Fibroblast of upper back skin (primary cell): ENCODE measurements at places on chromosomes 6 and 20.

- DNase-seq: no peak
Measured at GRCh38 chr6:105894556-105894955, 191.6 kb upstream of the PRDM1 start.

- no peak for DNase-seq
Measured at GRCh38 chr20:19392344-19393130, 180.1 kb downstream of the SLC24A3 start.

- DNase-seq: no peak
Measured at GRCh38 chr6:25174678-25175077, 104.5 kb upstream of the CARMIL1 start.

DNA sequence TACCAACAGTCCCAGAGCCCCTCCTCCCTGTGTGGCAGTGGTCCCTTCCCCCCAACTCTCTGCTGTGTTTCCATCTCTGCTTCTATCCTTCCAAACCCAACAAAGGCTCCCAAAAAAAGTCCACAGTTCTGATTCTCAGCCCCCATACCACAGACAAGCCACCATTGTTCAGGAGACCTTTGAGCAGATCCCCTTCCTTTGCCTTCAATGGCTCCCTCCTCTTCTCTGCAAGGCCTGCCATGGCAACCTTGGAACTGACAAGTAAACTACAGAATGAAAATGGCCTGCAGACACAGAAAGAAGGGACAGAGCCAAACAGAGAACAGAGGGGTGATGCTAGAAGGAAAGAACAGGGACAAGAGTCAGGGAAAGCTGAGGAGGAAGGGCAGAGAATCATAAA lies 23.2 kb downstream of the OR2H2 start:
- no peak for DNase-seq

- DNase-seq: no peak
Measured at GRCh38 chr6:166503167-166503744, 83.2 kb downstream of the RAMACL start.

- peak; percentile 97 for DNase-seq
Measured at GRCh38 chr6:106527979-106528378, 101.3 kb downstream of the RTN4IP1 start.

GRCh38 chr6:15079288-15079817 lies 166.5 kb upstream of the JARID2 start:
- DNase-seq: no peak

DNA sequence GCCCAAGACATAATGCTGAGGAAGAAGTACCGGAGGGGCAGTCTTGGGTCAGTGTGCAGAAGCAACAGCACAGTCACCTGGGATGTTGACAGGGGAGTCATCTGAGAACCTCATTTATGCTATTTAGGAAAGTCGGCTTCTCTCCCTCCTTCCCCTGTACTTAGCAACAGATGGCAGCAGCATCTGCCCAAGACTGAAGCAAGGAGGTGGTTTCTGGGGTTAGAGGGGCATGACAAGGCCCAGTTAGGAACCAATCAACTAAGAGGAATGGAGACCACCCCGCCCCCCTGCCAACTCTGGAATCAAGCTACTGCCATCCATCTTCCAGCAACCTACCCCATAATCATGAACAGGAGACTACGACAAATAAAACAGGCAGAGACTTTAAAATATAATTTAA lies 21.7 kb downstream of the RIPK1 start:
- DNase-seq: no peak

- DNase-seq: no peak
Measured at GRCh38 chr20:13220904-13221297, at the start of gene ISM1. Gene ISM1, plus strand, starts transcription at chr20:13221274. Its CDS starts 503 bp downstream, at chr20:13221777.

- no peak for DNase-seq
Measured at GRCh38 chr20:62475027-62475771, 596 bp downstream of the GATA5 start.

- no peak for DNase-seq
Measured at GRCh38 chr6:170098428-170099170, 192.3 kb downstream of the DLL1 start.

DNA sequence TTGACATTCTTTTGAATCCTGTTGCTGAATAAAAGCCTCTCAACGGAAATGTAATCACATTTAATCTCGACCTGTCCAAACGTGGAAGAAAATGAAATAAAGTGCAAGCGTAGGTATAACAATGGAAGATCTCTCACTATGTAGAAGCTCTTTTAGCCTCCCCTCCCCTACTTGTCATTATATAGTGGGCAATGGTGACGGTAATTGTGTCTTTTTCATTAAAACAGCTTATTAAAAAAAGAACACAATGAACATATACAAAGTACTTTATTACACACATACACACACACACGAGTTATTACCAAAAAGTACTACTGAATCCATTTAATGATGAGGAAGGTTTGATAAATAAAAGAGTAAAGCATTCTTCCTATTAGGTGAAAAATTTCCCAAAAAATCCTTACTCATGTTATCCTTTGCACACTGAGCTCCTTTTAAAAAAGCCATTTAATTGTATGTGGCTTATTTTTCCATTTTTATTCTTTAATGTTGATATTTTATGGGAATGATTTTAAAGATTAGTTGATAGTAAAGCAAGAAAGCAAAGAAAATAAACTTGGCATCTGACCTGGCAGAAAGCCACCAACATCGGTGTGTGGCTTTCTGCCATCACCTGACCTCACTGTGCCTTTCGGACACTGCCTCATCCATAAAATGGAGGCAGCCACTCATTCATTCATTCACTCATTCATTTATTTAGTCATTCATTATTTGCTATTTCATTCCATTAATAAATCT lies 493 bp upstream of the SGK1 start:
- no peak for DNase-seq

DNA sequence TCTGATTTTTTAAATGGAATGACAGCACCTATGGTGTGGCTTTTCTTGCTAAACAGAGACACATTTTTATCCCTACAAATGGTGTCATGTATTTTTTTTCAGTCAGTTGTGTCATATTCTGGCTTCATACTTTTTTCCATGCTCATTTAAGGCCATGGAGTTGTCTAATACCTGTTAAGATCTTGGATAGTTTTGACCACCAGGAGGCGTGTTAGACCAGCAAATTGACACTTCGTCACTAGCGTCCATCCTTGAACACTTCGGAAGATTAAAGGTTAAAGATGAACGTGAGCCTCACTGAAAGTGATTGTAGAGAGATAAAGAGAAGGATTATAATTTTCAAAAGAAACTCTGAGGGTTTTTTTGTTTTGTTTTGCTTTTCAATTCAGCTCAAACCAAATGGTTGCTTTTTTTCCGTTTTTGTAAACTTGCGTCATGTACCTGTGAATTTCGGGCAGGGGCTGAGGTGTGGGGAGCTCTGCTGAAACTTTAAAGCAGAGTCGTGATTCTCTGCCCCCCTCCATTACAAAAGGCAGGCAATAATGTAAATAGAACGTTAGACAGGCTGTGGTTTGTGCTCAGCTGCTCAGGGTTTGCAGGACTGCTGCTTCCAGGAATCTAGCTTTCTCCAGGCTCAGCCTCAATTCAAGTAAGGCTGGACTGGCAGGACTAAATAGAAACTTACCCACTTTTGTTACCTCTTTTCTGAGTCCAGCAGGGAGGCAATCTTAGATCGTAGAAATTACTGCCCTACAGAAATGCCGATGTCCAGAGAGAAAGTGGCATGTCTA lies 245.1 kb downstream of the FOXA2 start:
- peak; percentile 63 for DNase-seq

DNA sequence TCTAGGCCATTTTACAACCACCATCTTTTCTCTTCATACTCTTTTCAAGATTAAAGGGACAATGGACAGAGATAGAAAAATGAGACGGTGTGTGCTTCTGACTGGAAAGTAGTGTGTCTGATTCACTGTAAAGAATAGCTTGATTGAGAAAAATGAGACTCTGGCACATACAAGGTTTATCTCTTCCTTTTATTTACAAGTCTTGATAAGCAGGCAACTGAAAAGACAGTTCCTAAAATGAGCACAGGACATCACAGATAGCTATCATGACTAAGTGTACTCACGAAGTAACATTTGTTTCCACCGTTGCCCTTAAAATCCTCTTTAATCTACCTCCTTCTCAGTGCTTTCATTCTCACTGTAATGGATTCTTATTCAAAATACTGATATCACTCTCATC lies 383.0 kb downstream of the TBC1D32 start:
- DNase-seq: no peak

- peak; percentile 28 for DNase-seq
Measured at GRCh38 chr6:89655122-89655521, 16.6 kb upstream of the LYRM2 start.

DNA sequence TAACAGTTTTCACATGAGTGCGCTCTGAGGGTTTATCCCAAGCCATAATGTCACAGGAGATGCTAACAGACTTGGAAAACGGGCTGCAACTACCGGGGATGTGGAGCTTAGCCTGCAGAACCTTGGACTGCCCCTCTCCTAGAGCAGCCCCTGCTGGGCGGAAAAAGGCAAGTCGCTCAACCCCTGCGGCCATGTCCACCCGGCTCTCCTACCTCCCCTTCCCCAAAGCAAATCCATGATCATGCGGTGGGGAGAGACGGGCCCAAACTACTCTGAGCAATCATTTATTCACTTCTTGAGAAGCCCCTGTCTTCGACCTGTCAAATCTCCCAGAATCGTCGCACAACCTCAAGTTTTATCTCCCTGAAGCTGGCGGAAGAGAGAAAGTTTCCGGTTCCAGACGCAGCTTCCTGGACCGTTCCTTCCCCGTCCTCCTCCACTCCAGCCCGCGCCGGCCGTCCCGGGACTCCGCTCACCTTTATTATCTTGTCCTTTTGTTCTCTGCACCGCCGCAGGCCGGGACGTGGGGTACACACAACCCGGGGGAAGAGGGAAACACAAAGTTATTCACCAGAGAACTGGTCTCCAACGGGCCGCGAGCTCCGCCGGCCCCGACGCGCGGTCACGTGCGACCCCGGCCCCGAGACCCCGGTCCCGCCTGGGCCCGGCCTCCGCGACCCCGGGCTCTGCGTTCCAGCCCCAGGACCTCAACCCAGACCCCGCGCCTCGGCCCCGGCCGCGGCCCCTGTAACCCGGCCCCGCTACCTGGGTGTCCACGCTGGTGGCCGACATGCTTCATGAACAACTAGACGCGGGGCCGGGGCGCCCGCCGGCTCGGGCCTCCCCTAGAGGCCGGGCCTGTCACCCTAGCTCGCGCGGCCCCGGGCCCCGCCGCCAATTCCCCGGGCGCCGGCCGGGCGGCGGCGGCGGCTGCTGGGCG lies 560 bp downstream of the YTHDF1 start:
- DNase-seq: peak; percentile 30

- DNase-seq: no peak
Measured at GRCh38 chr6:28824793-28825731, 98.7 kb downstream of the TRIM27 start.

DNA sequence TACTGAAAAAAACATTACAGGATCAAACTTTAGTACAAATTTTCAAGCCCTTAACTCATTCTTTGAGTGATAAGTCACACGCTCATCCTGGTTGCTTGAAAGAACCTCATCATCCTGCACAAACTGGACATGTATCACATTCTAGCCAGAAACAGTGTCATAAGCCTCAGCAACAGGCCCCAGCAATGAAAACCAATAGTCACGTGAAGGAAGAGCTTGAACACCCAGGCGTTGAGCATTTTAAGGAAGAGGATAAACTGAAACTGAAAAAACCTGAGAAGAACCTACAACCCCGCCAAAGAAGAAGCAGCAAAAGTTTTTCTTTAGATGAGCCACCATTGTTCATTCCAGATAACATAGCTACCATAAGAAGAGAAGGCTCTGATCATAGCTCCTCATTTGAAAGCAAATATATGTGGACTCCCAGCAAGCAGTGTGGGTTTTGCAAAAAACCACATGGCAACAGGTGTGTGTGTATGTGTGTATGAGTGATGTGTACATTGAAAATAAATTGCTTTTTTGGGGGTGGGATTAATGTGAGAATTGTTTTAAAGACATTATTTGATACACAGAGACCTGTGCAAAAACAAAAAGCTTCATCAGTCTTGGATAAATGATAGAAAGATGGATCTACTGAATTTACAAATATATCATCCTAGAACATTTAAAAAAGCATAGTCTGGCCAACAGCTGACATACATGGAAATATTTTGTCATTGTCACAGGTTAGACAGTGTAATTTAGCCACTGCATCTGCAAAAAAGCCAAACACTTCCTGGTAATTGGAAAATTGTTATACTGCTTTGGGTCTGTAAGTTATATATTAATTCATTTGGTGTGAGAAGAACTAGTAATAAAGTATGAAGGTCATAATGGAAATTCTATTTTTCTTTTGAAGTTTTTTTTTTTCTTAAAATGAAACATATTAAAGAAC lies 50.1 kb downstream of the PHF3 start:
- no peak for DNase-seq

DNA sequence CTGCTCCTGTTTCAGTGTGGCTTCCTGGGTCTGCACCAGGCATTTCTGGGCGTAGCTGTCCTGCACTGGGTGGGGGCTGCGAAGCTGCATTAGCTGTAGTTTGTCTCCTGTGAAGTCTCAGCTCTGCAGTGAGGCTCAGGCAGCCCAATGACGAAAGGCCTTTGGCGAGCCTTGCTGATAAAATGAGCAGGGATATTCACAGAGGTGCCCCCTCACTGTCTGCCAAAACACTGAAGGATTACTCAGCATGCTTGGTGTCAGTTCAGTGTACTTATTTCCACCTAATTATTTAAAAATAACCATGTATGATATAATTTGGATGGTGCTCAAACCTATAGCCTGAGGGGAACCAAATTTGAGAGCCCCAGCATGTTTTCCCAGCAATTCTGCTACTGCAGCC lies 73.5 kb downstream of the ECT2L start:
- DNase-seq: no peak

- no peak for DNase-seq
Measured at GRCh38 chr6:55778705-55779104, 96.7 kb downstream of the BMP5 start.

DNA sequence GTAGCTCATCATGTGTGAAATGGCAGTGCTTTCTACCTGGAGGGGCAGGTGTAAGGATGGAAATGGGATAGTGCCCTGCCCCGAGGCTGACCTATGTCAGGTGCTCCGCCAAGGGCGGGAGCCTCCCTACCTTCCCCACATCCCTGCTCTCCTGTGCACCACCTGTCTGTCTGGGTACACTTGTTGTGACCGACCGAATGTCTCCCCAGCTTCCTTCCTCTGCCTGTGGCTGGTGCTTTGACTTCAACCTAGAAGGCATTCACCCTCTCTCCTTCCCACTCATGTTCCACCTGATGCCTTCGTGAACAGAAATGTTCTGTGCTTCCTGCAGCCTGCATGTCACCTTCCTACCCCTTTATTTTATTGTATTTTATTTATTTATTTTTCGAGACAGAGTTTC lies 114.8 kb downstream of the SCML4 start:
- DNase-seq: no peak

- DNase-seq: peak; percentile 92
Measured at GRCh38 chr20:44495802-44496481, 20.3 kb downstream of the TTPAL start.

GRCh38 chr6:144215402-144215931 lies 65.2 kb downstream of the STX11 start:
- peak; percentile 19 for DNase-seq
